ENCODE measurements at places on chromosomes 6 and 20. TPM values are rescaled to one million over a fixed set of nuclear protein-coding genes. Genes with fewer than 3 reads are reported as not detected.

DNA sequence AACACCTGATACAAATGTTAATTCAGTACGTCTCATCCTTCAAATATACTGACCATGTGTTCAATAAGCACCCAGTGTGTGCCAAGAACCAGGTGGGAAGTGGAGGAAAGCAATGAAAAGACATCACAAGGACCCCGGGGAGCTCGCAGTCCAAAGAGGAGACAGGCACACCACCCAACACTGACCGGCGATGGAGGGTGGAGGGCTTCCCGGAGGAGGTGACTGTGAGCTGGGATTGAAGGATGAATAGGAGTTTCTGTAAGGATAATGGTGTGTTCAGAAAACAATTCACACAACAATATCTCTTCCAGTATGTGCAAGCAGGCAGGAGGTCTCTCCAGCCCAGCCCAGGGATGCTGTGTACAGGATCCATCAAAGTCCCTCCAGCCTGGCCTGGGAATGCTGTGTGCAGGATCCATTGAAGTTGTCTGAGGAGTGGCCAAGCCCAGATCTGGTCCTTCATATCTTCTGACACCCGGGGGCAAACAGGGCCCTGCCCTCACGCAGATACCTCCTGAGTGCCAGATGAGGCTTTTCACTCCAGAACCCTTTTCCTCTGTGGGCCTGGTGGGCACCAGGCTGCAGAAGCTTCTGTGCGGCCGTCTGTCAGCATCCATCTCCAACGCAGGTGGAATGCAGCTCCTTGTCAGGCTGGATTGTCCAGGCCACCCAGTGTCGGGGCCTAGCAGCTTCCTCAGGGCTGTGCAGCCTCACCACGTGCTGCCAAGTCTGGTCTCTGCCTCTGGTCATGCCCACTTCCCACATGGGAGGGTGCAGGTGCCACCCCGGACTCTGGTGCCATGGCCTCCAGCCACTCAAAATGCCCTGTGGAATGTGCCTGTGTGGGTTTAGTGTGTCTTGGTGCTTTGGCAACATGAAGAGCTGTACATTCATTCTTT is 36.3 kb downstream of the DLL1 start:
- DNase-seq, result no peak

DNA sequence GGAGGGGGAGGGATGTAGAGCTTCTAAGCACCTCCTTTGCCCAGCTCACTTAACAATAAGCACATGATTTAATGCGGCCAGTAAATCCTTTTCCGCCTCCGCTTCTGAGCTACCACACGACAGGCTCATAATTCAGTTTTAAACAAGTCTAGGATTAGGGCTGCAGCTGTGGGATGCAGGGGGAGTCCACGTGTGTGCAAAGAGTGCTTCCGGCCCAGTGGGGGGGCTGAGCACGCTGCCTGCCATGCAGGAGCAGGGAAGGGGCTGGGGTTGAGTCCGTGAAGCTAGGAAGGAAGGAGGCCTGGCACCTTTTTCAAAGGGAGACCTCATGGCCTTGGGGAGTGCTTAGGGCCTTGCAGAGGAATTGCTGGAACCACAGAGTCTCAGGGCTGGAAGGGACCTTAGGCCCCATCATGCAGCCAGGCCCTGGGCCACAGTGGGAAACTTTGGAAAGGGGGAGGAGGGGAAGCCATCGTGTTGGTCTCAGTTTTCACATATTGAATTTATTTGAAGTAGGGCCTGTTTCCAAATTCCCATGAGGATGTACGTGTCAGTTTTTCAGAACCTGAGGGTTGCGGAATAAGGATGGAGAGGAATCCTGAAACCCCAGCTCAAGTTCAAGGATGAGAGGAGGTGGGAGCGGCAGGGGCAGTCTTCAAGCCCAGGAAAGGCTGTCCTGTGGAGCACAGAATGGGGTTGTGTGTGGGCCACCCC is 96.1 kb downstream of the VEGFA start:
- DNase-seq, result no peak

DNA sequence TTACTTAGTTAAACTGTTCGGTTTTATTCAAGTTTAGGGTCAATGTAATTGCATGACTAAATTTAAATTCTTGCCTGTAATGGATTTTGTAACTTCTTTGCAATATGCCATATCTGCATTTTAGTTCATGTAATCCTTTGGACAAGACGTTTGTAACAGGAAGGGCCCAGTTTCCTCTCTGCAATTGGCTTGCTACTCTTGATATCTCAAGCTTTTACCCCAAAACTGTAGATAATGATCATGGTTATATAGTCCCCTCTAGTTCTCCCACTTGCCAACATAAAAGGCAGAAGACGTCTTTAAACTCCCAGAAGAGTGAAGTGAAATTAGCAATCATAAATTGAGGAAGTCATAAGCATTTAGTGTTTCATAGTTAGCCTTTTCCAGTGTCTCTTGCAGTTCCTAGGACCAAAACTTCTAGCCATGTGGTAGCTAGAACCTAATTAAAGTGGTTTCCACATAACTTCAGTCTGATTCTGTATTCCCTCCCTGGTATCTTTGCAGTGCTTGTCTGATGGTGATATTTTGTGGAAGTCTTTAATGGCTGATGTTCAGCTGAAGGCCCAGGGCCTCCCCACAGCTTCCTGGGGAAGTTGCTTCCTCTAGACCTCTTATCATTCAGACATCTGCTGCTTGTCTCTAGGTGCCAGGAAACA is 117.8 kb upstream of the SUPT3H start:
- peak; percentile 62 for DNase-seq

DNA sequence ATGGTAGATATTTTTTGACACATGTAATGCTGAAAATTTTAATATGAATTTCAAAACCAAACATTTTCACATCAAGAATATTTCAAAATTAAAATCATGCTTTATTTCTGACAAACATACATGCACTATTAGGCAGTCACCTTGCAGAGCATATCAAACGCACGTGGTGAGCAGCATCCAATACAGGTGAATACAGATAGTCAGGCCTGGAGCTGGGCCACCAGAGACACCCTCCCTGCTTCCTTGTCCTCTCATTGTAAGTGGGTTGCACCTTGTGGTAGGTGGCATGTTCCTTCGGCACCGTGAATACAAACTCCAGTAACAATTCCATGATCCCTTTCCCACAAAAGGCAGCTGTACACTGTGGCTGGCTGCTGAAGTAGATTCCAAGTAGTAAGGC is 8.9 kb downstream of the REV3L start:
- DNase-seq, result no peak

- DNase-seq, result no peak
These were observed 123.3 kb upstream of the COL21A1 start for GRCh38 chr6:56370561-56371211.

GRCh38 chr6:89539779-89540178 is 98.8 kb downstream of the LYRM2 start:
- no peak for DNase-seq

DNA sequence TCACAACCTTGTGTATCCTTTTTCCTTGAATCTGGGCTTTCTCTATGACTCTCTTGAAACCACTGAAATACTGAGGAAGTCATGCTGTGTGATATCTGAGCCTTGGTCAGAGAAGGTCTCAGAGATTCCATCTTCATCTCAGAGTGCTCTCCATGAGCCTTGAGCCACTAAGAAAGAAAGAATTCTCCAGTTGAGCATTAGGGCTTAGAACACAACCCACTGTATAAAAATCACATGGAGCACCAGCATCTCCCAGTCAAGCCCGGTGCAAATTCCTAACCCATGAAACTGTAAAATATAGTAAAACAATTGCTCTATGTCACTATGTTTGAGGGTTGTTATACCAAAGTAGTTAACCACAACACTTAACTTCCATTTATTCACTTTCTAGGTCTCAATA is 181.4 kb downstream of the MOXD1 start:
- no peak for DNase-seq

- peak; percentile 66 for DNase-seq
These were observed 1.3 kb upstream of the DNAH8 start for GRCh38 chr6:38713812-38714211.

DNA sequence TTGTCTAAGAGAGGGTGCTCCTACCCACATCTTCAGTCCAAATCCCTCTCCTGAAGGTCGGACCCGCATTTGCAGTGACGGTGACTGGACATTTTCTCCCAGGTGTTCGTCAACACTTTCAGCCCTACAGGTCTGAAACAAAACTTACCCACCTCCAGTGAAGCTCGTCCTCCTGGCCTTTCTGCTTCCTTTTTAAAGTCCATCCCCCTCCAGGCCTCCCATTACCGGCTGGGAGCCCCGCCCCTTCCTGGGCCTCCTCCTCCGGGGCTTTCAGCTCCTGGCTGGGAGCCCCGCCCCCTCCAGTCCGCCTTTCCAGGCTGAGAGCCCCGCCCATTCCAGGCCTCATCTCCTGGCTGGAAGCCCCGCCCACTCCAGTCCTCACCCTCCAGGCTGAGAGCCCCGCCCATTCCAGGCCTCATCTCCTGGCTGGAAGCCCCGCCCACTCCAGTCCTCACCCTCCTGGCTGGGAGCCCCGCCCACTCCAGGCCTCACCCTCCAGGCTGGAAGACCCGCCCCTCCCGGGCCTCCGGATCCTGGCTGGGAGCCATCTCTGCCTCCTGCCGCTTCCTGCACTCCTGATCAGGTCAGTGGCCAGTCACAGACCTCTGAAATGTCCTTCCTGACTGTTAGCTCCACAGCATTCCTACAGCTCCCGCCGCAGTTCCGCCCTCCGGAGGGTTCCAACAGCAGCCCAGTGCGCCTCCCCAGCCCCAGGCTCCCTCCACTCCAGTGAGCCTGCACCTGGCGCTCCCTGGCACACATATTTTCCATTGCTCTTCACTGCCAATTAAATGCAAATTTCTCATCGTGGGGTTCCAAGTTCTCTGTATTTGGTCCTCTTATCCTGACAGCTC is 98.5 kb downstream of the LY86 start:
- DNase-seq, result no peak

DNA sequence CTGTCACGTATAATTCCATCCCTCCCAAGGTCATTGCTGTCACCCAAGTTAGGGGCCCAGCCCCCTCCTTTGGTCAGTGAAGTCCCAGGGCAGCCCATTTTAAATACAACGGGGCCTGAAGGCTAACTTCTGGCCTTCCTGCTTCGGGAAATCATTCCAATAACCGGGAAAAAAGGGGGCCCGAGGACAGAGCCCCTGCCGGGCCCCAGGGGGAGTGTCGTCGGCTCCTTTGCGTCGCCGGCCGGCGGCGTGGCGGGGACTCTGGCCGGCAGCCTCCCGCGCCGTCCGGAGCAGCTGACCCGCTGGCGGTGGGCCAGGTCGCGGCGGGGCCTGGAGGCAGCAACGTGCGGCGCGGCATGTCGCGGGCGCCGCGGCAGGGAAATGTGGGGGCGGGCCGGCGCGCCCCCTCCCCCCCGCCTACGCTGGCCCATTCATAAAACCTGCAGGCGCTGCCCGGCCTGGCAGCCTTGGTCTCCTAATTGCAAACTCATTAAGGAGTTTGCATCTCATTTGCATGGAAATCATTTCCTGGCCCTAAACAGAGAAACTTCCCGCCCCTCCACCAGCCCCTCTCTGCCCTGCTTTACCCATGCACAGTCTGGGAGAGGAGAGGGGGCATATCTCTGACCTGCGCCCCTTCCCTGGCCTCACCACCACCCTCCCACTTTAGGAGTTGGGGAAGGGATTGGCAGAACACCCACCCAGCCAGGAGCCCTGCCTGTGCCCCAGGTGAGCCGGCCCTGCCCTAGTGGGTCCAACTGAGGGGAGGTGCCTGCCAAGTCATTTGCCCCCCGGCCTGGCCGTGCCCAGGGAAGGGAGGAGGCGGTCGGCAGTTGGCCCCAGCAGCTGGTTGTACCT is 50.7 kb downstream of the MRPL14 start:
- no peak for DNase-seq

GRCh38 chr20:4369798-4370124 is 351.9 kb upstream of the PRND start:
- peak; percentile 5 for DNase-seq

- DNase-seq, result no peak
These were observed 23.0 kb upstream of the FLRT3 start for GRCh38 chr20:14360416-14360815.

DNA sequence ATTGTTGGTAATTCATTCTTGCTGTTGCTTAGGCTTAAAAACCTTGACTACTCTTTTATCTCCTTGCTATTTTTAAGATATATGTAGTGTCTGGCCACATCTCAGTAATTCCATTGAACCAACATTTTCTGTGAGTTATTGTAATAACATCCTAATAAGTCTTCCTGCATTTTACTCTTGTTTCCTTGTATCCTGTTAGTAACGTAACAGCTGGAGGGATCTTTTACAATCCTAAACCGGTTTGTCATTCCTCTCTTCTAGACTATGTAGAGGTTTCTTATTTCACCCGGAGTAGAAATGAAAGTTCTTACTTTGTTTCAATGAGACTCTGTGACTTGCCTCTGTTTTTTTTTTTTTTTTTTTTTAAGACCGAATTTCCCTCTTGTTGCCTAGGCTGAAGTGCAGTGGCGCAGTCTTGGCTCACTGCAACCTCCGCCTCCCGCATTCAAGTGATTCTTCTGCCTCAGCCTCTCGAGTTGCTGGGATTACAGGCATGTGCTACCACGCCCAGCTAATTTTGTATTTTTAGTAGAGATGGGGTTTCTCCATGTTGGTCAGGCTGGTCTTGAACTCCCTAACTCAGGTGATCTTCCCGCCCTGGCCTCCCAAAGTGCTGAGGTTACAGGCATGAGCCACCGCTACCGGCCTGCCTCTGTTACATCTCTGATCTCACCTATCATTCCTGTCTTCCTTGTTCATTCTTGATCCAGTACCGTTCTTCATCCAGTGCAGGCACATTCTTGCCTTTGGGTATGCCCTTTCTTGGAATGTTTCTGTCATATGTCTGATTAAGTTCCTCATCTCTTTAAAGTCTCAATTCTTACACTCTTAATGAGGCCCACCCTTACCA is 44.7 kb downstream of the NCOA3 start:
- DNase-seq, result no peak

GRCh38 chr6:157937916-157938315 is 43.7 kb upstream of the SYNJ2 start:
- no peak for DNase-seq

DNA sequence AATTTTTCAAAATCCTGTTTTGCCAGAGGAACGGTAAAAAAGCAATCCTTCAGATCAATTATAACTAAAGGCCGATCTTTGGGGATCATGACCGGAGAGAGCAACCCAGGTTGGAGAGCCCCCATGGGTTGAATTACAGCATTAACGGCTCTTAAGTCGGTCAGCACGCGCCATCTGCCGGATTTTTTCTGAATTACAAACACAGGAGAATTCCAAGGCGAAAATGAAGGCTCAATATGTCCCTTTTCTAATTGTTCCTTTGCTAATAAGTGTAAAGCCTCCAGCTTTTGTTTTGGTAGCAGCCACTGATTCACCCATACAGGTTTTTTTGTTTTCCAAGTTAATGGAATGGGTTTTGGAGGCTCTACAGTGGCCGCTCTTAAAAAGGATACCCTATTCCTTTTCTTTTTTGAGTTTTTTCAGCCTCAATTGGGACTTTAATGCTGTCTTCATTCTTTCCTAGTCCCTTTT is 16.9 kb upstream of the PTCRA start:
- DNase-seq, result peak; percentile 73

GRCh38 chr20:21302664-21303060 is 469 bp upstream of the XRN2 start:
- DNase-seq, result no peak

GRCh38 chr6:42984924-42985475 is 630 bp downstream of the PPP2R5D start:
- DNase-seq, result peak; percentile 11

The MYB gene
- total RNA-seq, result 4.7 TPM

The LINC00237 gene
- not detected for total RNA-seq

The AVP gene
- total RNA-seq, result not detected

The LHFPL5 gene
- total RNA-seq, result not detected

The CTNNBL1 gene
- 45.1 TPM for total RNA-seq

The HLA-DOB gene
- 0.61 TPM for total RNA-seq

The CLPSL1 gene
- total RNA-seq, result not detected

The MCUR1 gene
- total RNA-seq, result 11.3 TPM

The NHLRC1 gene
- total RNA-seq, result 1.1 TPM
